ENCODE measurements at places on chromosomes 11 and 22. TPM values are rescaled to one million over a fixed set of nuclear protein-coding genes. Genes with fewer than 3 reads are reported as not detected.
A peak's percentile ranks its signal among the peaks of the same experiment; 100 is the strongest.

GRCh38 chr11:100353083-100353482 lies 334.0 kb upstream of the ARHGAP42 start:
- no peak for DNase-seq

The PDGFD gene
- total RNA-seq = not detected

DNA sequence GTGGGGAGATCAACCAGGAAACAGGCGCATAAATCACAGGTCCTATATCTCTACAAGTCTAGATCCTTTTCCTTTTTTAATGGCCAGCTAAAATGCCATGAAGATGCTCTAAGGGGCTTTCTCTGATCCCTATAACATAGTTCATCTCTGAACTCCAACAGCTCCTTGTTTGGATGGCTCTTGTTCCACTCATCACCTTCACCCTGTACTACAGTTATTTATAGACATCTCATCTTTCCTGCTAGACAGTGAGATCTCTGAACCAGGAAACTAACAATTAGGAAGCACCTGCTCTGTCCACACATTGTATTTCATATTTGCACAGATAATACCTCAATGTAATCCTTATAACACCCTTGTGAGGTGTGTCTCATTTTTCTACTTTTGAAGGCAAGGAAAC lies 31.6 kb downstream of the KCNA4 start:
- DNase-seq = no peak

The APOBEC3G gene
- total RNA-seq = 44.5 TPM

The OR6T1 gene
- total RNA-seq = not detected

DNA sequence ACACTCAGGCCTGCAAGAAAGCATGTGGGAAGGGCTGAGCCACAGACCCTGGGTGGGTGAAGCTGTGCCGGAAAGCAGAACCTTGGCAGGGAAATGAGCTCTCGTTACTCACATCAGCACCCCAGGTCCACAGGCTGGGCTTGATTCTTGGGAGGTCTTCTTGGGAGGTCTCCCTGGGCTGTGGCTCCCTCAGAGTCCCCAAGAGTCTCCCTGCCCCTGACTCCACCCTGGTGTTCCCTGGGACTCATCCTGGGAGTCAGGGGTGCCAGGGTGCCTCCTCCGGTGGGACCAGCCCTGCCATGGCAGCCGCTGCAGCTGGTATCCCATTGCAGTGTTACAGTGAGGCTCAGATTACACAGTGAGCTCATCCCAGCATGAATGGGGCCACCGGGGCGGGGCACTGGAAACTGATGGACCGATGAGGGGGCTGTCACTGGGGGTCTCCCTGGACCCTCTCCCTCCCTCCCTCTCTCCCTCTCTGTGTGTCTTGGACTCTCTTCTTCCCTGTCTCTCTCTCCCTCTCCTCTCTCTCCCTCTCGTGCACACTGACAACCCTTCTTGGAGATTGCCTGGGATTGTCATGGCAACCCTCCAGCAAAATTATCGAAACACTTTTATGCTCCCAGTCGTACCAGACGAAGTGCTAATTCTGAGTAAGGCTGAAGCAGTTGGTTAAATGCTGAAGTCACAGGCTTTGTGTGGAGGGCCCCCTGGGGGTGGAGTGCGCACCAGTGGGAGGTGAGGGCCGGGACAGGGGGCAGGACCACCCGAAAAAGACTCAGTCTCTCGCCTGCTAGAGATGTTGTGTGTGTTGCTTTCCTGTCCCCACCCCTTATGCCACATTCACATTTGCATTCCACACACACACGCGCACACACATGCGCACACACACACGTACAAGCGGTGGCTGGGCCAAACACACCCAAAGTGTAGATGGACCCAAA lies 8.6 kb upstream of the C11orf96 start:
- no peak for DNase-seq

The GLB1L2 gene
- total RNA-seq = 1.5 TPM

- no peak for DNase-seq
These were observed 11.4 kb downstream of the UCP2 start for GRCh38 chr11:73971175-73971719.

DNA sequence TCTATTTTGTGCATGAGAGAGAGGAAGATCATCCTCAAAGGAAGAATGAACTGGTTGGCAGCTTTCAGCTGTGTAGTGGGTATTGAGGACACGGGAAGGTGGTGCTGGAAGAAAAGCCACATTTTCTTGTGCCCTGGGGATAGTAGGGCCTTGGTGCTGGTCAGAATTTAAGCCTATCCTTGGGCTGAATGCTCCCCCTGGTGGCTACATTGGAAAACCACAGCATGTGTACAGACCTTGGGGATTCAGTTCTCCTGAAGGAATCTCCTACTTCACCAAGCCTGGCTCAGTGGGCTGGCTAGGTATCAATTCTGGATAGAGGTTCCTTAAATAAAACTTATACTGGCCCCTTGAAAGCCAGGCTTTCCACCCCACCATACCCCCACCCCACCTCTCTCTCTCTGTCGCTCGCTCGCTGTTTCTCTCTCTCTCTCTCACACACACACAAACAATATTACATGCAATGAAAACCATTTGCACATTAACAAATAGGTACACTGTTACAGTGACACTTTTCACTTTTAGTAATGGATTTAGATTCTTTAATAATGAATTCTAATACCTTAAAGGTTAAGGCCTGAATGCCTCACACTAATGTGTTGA lies 2.8 kb upstream of the OR51M1 start:
- peak; percentile 4 for DNase-seq

The SMPD1 gene
- 43.6 TPM for total RNA-seq

The CRYBB2 gene
- not detected for total RNA-seq

DNA sequence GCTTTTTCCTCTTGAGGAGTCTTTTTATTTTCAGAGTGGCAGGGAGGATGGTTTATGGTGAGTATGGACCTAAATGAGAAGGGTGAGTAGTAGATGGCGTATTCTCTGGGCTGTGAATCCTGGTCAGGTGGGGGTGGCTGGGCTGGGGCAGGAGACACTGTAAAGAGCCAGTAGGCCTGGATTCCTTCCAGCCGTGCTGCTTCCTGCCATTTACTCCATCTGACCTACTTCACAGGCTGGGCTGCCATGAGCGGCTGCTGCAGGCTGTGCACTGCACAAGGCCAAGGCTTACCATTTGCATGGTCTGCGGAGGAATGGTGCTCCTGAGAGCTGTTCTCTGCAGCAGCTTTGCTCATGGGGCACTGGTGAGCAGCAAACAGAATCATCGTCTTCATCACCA lies 297.6 kb downstream of the KIRREL3 start:
- no peak for DNase-seq

DNA sequence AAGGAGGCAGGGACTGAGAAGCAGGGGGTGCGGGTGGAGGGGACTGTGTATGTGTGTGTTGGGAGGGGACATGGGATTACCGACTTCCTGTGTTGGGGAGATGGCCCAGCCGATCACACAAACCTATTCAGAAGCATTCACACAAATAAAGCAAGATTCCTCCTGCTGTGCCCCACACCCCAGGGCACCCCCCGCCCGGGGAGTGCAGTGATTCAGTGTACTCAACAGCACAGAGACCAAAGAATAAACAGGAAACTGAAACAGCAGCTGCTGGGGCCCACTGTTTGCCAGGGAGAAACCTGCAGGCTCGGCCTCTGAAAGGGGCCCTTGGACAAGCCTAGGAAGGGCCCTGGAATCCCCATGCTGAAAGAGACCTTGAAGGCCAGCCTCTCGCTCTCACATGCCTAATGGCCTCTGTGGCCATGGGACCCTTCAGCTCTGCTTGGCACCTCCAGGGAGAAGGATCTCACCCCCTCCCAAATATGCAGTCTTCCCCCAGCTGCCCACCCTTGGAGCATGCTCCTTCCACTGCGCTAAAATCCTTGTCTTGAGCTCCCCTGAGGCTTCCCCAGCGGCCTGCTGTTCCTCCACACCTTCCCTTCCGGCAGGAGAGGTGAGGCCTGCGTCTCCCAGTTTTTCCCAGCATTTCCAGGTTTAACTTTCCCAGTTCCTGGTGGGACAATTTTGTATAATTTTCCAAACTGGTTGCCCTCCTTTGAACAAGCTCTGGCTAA lies 72.9 kb downstream of the CSNK2A3 start:
- no peak for DNase-seq

DNA sequence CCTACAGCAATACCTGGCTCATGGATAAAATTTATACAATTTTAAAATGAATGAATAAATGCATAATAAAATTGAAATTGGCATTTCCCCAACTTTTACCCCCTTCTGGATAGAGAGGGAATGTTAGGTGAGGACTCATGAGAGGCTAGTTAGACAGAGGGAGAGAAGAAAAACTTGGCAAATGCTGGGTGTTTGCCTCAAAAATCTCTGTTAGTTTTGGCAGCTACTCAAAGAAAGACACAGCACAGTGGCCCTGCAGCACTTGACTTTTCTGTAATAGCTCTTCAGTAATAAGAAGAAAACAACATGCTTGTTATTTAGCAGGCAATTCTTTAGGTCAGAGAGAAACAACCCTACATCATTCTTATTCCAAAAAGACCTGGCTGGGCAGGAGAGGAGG lies 20.7 kb upstream of the IZUMO1R start:
- no peak for DNase-seq

GRCh38 chr11:120383518-120384155 lies 47.4 kb downstream of the ARHGEF12 start:
- no peak for DNase-seq

DNA sequence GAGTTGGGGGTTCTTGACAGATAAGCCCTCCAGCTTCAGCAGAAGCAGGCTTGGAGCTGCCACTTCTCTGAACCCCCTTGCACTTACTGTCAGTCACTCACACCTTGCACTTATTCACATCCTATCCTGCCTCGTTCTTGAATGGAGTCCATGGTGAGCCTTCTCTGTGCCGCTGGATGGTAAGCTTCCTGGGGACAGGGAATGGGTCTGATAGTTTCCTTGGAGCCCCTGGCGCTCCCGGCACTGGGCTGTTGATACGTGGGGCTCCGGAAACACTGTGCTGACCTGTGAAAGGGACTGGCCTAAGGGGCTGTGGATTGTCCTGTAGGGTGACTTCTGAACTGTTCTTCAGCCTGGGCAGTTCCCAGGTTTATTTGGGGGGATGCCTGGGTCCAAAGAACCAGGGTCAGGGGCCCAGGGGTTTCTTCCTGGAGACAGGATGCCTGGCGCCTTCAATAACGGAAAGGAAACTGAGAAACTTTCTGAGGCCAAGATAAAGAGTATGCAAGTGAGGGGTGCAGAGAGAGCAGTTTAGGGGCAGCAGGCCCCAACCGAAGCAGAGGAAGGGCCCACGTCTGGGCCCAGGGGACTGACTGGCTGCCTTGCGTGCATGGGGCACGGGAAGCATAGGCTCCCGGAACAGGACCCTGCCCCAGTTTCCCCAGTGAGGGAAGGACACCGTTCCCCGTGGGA lies 709 bp upstream of the ST3GAL4 start:
- no peak for DNase-seq

DNA sequence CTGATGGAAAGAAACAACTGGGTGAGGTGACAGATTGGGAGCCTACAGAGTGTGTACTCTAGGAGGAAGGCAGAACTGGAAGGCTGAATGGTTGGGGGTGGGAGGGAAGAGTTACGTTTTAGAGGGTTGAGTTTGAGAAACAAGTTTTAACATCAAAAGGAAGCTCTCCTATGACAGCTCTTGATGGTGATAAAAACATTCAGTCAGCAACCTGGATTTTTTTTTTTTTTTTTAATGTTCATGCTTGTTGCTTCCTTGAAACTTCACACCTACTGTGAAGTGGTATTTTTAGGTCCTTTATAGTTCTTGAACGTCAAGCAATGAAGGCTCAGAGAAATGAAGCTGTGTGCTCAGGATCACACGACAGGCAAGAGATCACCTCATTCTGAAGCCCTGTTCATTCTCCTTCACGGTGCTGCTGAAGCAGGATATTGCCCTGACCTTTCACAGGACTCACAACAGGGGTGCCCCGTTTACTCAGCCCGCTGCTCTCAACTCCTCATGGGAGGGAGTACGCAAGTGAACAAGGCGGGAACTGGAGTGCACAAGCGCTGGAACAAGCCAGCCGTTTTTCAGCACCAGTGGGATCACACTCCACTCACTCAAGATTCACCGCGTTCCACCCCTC lies 1.6 kb upstream of the TMEM109 start:
- peak; percentile 66 for DNase-seq

DNA sequence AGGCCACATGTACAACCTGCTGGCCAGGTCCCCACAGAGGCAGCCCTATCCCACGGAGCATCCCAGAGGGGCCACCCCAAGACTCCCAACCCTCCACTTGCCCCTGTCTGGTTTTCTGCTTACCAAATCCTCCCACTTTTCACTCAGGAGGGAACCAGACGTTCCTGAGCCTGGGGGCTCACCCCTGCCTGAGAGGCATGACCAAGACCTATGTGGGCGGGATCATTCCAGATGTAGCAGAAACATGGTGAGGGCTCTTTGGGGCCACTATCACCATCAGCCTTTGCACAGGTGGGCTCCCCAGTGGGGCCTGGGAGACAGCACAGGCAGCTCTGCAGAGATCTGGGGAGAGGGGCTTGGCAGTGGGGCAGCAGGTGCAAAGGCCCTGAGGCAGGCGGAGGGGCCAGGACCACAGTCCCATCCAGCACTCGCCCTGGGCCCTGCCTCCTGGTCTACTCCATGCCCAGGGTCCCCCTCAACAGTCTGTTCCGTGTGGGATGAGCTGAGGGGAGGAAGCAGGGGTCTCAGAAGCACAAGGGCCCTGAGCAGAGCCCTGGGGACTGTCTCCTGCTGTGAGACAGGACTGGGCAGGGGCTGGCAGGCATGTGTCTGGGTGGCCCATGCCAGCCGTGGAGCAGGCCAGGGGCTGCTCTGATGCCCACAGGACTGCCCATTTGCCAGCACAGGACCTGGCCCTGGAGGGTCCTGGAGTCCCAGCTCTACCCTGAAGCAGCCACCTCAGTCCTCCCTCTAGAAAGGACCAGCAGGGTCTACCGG lies 9.4 kb downstream of the PIM3 start:
- DNase-seq = no peak

DNA sequence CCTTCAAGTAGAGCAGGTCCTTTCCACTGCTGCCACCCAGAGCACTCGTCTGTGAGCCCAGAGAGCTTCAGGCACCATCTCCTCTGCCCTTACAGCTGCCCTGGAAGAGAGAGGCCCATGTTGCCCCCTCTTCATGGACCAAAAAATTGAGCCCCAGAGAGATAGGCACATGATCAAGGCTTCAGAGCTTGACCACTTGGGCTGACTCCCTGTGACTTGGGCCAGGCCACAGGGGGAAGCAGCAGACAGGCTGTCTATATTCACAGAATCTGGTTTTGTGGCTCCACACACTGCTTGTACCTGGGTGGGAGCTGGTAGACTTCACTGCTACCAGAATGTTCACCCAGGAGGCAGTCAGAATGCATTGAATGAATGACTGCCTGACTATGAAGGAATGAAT lies 58.2 kb downstream of the SMIM38 start:
- DNase-seq = no peak

- no peak for DNase-seq
These were observed 563 bp upstream of the PPIL2 start for GRCh38 chr22:21665047-21665851.

The SGSM1 gene
- 3.4 TPM for total RNA-seq

The KCNQ1 gene
- 21.6 TPM for total RNA-seq

DNA sequence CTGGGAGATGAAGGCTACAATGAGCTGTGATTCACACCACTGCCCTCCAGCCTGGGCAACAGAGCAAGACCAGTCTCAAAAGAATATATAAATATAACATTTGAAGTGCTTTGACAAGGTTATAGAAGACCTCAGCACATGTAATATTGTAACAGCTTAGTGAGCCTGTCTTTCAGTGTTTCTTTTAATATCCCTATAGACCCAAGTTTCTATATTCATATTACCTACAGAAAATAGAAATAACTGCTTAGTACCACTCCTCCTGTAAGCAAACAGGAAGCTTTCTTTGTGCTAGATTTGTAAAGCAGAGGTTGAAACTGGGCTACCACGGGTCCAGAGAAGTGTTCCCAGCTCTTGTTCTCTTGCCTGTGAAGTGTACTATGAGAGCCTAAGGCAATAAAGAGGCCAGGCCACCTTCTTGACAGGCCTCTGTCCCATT lies 68.2 kb downstream of the PPP2R1B start:
- DNase-seq = no peak

Measured in CD4-positive, alpha-beta memory T cell (primary cell).